Stimulated activated CD8-positive, alpha-beta memory T cell treated with anti-CD3 and anti-CD28 coated beads, Interleukin-4, amount 100 ng/mL, for 48 hours (primary cell): ENCODE measurements at places on chromosomes 7 and 10.
A peak's percentile ranks its signal among the peaks of the same experiment; 100 is the strongest.

- no peak for DNase-seq
Measured at GRCh38 chr7:139767561-139767982, 10.2 kb downstream of the HIPK2 start.

DNA sequence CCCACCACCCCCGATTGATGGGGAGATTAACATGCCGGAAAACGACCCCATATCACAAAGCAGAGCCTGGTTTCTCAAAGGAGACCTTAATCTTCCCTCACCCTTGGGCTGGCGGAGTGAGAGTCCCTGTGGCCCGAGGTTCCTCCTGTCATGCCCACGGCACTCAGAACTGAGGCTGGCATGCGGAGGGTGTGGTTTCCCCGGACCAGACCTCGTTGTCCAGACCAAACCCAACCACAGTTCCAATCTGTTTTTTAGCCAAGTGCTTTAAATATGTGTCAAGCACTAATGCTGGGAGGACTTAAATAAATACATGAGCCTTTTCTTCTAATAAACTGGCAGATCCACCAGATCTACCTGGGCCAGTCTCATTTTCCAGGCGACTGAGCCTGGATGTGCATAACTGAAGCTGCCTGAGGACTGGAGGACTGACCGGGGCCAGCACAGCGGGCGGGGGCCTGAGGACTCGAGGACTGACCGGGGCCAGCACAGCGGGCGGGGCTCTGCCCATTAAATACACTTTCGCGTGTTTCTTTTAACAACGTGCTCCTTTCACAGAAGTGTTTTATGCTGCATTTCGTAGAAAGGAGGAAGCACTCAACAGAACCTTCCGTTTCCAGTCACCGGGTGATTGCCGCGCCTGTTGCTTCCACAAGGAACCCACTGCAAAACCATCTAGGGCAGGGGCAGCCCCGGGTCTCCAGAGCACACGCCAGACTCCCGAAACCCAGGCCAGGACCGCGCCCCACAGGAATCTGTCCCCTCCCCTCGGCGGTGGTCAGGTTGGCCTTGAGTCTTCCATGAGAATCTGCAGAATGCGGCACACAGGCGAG lies 334.6 kb downstream of the PTPRN2 start:
- DNase-seq: no peak

DNA sequence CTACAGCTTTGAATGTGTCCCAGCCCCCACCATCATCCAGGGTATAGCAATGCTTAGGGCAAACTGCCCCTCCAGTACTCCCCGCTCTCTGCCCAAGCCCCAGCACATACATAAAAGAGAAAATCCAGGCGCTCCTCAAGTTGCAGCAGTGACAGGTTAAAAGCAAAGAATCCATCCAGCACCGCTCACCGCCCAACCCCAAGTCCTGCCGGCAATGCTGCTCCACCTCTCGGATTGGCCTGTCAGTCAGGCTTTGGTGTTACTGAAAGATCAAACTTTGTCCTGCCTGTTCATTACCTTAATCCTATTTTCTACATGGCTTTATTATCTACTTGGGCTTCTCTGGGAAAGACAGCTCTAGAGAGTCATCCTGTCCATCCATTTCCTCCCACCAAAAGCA lies 31.9 kb downstream of the DPCD start:
- DNase-seq: no peak

- DNase-seq: peak; percentile 38
Measured at GRCh38 chr7:37440738-37441385, 7.8 kb downstream of the ELMO1 start.

DNA sequence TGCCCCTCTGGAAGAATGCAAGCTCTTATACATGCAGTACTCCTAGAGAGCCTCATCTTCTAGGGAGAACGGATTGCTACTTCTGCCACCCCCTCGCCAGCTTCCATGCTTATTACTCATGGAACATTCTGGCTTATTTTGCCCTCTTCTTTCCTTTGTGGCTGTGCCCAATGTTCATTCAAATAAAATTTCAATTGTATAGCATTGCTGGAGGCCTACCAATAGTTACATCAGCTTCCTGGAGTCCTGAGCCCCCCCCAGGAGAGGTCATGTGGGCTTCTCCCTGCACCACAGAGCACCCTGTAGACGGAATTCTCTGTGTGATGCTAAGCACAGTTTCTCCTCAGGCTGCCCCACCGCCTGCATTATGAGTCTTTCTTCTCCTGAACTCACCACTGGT lies 1094.0 kb downstream of the KCNMA1 start:
- DNase-seq: no peak

- no peak for DNase-seq
Measured at GRCh38 chr10:525565-526315, 163.7 kb downstream of the DIP2C start.

GRCh38 chr7:1324028-1324900 lies 91.6 kb downstream of the UNCX start:
- DNase-seq: no peak

- DNase-seq: no peak
Measured at GRCh38 chr10:119807960-119808697, 64.5 kb downstream of the MCMBP start.

DNA sequence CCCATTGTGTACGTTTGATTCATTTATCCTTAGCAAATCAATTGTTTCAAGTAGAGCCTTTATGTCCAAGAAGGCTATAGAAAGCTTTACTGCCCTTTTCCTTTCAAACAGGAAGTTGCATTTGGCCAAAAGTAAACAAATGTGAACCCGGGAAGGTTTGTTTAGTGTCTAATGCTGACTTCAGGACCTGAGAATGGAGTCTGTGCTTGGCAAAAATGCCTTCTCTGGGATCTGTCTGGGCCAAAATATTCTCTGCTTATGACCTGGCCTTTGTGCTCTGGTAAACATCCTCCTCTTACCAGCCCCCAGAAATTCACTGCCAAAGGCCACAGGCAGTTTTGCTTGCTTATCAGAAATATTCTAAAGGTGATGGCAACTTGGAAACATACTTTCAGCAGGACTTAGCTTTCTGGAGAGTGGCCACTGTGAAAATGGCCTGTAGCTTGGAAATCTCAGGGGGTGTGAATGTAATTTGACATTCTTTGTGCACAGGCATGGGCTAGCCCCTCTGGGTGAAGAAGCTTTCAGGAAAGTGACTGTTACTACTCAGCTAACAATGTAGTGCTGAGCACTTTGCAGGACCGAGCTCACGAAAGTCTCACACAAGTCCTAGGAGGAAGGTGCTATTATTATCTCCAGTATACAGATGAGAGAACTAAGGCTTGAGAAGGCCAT lies 199.5 kb downstream of the PTEN start:
- DNase-seq: no peak

DNA sequence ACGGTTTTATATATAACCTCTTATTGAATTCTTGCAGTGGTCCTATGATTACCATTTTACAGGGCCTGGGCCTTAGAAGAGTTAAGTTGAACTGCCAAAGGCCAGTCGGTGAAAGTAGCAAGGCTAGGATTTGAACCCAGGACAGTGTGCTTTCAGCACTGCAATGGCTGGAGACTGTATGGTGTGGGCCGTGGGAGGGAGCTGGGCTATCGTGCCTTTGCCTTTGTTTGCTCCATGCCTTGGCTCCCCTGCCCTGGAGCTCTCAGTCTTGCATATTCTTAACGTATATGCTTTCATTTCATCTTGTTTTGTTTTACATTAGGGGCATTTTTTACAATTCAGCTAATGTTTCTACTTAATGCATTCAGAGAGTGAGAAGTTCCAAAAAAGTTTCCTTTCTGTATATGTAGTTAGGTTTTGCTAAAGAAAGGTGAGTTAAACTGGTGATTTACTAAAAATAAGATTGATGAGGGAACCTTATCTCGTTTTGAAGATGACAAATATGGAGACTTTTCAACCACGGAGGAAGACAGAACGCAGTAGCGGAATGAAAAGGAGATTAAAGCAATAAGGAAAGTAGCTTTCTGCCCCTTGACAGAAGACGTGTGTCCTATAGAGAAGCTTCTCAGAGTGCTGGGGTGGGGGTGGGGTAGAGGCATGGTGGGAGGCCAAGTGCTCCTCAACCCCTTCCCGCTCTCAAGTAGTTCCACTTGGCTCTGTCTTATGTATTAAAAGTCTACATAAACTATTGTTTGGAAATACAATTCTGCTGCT lies 82.5 kb downstream of the RTKN2 start:
- DNase-seq: peak; percentile 73

DNA sequence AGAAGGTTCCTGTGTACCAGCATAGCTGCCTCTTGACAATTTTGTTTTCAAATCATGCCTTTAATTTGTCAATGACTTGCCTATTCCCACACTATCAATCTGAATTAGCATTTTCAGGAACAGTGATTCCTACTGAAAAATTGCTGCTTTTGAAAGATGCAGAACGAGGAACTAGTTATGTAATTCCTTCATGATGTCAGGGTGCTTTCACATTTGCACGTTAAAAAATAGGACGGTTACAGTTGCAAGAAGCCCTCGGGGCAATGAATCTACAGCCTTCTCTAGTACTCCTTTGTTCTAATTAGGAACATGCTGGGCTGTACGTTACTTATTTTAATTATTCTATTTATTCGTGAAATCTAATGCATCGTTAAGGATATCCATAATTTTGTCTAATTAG lies 253.9 kb downstream of the OTUD1 start:
- no peak for DNase-seq

DNA sequence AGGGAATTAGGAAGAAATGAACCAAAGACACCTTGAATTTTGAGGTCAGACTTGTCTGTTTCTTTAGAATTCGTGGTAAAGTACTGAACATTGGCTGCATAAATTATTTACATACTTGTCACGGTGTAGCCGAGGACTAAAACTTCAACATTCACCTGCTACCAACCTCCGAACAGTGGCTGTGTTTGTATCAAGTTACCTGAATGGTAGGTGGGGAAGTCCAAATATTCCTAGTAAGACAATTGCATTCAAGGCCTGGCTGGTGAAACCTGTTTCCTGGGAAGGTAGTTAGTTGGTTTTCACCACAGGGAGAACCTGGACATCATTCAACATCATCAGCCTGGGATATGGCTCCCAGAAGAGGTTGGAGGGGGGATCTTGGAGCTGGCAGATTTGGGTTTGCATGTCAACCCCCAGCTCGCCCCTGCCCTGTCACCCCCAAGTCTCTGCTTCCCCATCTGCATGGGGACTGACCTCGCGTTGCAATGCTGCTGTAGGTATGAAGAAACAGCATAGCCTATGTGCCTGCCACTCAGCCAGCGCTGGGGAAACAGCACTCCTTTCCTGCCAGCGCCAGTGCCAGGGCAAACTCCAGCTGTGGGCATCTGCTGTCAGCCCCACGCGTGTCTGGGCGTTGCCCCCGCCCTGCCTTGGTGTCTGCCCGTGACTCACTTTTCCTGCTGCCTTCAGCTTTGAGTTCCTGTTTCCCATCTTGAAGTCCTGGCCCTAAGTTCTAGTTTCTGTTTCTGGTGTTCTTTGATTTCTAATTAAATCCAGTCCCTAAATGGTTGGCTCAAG lies 12.7 kb upstream of the LARP4B start:
- DNase-seq: no peak

- peak; percentile 32 for DNase-seq
Measured at GRCh38 chr10:27741173-27742091, 4.2 kb downstream of the MKX start.

DNA sequence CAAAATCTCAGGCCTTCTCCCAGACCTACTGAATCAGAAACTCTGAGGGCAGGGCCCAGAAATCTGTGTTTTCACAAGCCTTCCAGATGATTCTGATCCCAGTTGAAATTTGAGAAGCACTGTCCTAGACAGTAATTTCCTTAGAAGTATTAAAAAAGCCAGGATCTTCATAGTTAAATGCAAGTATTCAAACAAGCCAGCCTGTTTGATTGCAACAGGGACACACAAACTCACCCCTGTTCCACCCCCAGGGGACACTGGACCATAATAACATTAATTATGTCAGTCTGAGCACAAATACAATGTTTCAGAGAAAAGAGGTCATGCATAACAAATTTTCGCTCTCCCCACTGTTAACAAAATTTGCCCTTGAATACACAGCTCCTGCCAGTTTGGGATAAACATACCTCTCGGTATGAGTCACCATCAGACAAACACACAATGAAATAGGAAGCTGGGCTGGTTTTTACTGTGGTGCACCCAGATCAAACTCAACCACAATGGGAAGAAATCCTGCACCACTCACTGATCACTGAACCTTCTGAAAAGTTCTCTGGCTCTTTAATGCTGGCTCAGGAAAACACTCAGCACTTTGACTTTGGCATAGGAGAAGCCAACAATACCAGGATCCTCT lies 34.3 kb downstream of the ABLIM1 start:
- no peak for DNase-seq

DNA sequence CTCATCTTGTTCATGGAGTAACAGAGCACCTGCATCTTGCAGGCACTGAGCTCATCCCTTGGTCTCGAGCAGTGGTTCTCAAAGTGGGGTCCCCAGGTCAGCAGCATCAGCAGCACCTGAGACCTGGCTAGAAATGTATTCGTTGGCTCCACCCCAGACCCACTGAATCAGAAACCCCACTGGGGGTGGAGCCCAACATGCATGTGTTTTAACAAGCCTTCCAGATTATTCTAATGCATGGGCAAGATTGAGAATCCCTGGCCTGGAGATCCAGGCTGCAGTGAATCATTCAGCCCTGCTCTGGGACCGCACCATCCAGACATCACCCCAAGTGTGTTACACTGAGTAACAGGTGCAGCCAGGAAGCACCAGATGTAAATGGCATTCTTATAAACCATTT lies 85.1 kb upstream of the PPIF start:
- no peak for DNase-seq

GRCh38 chr7:84336303-84336702 lies 141.7 kb upstream of the SEMA3A start:
- DNase-seq: no peak

- DNase-seq: no peak
Measured at GRCh38 chr10:21194510-21194993, 297.4 kb upstream of the NEBL start.

DNA sequence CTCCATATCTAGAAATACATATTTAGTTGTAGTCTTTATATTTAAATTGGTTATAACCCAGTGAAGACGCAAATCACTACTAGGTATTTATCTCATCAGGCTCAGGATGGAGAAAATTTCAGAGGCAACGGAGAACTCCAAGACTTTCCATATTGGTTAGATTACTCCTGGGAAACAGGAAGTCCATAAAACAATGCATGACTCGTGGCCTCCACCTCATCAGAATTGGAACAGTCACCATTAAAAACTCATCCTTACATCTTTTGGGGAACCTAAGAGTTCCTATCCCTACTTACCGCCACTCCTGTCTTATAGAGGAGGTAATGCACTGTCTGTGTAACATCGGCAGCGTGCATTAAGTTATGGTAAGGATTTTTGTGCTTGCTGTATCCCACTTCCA lies 177.6 kb downstream of the PPP1R17 start:
- DNase-seq: no peak

DNA sequence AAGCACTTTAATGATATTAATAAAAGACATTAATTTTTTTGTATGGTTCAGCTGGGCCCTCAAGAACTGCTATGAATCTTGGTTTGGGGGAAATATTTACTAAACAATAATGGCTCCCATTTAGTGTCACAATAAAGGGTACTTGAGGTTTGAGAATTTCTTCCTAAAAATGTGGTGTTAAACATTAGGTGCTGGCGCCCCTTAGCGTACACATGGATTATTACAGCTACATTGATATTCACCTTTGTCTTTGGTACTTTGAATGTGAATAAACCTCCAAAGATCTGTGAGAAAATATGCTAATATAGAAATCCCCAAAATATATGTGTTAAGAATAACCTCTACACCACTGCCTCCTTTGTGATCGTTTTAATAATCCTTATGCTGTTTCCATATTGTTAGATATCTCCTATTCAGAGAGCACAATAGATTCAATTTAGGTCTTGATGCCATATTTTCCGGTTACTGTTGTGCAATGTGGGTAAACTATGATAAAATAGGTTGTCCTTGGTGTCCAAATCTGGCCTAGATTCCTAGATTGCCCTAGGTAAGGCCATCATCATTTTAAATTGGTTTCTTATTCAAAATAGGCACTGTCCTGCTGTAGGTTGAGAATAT lies 161.8 kb upstream of the CACNA2D1 start:
- no peak for DNase-seq

GRCh38 chr10:3099291-3100092 lies 32.1 kb downstream of the PFKP start:
- DNase-seq: no peak
